CD4-positive, alpha-beta T cell treated with Interleukin-21 for 1 hour (primary cell): ENCODE measurements at places on chromosomes 11 and 22.

- DNase-seq: no peak
These were observed 61.6 kb downstream of the C22orf31 start for GRCh38 chr22:28999919-29000556.

GRCh38 chr22:47201186-47201995 is 438.9 kb downstream of the TBC1D22A start:
- DNase-seq: no peak

GRCh38 chr11:107777110-107777509 is 65.3 kb upstream of the SLN start:
- no peak for DNase-seq

- DNase-seq: no peak
These were observed 26.9 kb downstream of the APOBEC3H start for GRCh38 chr22:39123751-39124581.

GRCh38 chr11:78170874-78171549 is 17.4 kb downstream of the KCTD21 start:
- no peak for DNase-seq

- peak; percentile 77 for DNase-seq
These were observed 87.4 kb upstream of the ARHGAP32 start for GRCh38 chr11:129279326-129280026.

DNA sequence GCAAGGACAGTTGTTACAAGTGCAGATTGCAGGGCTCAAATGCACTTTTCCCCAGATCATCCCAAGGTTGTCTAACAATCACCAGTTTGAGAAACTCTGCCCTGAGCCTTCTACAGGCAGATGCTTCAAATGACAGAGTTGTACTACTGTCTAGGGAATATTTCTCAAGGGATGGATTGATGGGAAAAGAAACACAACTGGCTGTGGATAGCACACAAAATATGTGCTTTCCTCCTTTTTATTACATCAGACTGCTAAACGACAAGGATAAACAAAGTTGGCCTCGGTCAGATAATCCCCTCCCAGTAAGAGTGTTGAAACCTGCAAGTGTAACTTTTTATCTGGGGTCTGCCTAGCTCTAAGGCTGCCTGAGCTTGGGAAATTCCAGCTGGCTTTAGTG is 46.6 kb upstream of the SORL1-AS1 start:
- no peak for DNase-seq

GRCh38 chr11:57547854-57548377 is 10.5 kb downstream of the SMTNL1 start:
- no peak for DNase-seq

DNA sequence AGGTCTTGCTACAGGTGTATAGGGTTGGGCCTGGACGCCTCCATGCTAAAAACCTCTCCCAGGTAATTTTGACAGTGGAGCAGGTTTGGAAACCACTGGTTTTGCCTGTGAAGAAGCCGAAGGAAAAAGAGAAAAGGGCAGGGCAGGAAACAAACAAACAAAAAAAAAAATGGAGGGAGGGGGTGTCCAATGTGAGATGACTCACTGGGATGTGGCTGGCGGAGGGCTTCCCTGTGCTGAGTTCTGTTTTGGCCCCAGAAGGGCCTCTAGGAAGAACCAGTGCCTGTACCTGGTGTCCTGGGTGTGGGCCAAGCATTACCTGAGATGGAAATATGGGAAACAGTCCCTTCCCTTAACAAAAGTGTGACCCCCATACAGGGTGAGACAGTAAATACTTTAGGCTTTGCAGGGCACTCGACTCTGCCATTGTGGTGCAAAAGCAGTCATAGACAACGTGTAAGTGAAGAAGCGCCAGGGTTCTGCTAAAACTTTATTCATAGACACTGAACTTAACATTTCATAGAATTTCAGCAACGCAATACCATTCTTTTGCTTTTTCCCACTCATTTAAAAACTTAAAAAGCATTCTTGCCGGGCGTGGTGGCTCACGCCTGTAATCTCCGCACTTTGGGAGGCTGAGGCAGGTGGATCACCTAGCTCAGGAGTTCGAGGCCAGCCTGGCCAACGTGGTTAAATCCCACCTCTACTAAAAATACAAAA is 9.5 kb upstream of the DGKZ start:
- DNase-seq: no peak

DNA sequence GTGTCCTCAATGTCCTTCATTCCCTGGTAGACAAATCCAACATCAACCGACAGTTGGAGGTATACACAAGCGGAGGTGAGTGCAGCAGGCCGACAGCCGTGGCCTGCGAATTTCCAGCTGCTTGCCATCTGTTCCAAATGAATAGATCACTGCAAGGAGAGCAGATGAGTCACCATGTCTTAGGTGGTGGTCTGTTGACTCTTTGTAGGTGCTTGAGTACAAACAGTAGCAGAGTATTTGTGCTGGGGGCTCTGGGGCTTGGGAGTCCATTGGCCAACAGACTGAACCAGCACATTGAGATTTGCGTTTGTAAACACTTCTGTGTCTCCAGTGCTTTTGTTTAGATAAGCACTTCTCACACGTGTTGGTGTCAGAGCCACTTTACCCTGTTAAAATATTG is 21.1 kb downstream of the EIF3L start:
- DNase-seq: no peak

DNA sequence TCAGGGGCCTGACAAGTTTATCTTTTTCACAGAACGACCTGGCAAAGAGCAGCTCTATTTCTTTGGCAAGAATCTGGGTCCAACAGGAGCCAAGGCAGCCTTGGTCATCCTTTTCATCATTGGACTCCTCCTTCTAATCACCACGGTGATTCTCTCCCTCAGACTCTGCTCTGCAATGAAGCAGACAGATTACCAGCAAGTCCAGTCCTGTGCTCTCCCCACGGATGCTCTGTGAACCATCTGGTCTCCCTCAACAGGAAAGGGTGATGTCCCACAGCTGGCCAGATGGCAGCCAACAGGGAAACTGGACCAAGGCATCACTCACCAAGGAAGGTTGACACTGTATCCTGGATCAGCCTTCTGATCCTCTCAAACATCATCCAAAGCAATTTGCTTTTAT is 17.0 kb upstream of the PANX1 start:
- DNase-seq: no peak

- DNase-seq: no peak
These were observed 938.9 kb upstream of the TENM4 start for GRCh38 chr11:80379620-80380278.

DNA sequence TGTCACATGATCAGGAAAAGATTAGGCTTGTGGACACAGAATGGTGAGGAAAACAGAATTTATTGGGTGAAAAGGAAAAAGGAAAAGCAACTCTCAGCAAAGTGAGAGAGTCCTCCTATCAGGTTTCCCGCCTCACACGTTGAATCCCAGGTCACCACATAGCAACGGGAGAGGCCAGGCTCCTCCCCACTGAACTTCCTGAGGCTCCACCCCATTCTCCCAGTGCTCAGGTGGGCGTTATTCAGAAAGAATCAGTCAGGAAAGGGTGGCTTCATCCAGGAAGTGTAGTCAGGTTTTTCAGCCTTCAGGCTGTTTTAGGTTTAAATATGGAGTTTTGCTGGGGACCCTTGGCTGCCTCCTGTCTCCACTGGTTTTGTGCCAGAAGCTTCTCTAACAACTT is 66.9 kb downstream of the SPON1 start:
- no peak for DNase-seq

GRCh38 chr11:90208857-90209256 is 14.0 kb downstream of the CHORDC1 start:
- no peak for DNase-seq

DNA sequence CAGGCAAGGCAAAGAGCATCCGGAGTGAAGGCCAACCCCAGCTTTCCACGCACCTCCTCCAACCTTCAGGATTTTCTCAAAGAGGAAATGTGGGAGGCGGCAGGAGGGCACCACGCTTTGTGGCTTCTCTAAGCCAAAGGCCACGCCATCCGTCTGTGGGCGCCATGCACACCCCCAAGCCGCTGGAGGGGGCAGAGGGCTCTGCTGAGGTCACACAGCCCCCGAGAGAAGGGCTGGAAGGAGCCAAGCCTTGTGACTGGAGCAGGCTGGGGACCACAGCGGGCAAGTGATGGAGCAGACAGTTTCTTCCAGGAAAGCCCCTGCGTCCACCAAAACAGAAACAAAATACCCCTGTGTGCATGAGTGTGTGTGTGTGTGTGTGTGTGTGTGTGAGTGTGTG is 527.4 kb downstream of the BRD1 start:
- no peak for DNase-seq

DNA sequence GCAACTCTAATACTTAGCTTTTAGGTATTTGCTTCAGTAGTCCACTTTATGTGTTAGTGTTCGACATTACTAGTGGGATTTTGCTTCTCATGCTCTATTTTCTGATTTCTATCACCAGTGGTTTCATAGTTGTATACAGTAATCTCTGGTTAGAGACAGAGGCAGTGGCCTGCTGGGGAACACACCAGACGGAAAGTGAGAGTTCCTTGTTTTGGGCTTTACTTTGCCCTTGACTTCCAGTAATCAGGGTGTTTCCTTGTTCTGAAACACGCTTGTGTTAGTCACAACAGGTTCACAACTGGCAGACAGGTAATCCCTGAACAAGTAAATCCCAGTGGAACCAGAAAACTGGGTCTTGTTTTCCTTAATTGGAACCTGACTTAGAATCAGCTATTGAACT is 56.0 kb downstream of the PACS1 start:
- peak; percentile 41 for DNase-seq

DNA sequence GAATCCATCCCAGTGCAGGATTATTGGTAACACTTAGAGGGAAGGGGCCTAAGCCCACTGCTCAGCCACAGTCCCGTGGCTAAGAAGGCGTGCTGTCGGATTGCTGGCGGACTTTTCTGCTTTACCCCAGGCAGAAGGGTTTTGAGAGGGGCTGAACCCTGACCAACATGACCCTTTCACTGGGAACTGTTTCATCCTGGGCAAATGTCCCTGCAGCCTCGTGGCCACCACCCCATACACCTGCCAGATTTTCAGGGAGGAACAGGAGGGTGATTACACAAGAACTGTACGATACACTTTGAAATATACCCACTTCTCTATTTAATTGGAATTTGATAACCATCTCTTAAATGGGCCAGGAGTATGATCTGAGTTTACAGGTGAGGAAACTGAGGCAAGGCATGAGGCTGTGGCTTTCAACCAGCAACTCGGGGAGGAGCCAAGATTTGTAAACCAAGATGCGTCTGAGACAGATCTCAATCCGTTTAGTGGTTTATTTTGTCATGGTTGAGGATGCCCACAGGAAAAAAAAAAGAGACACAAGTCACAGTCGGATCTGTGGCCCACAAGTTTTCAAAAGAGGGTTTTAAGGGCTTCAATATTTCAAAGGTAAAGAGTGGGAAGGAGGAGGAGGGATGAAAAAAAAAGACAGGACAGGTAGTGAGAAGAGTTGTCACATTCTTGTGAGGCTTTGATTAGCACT is 6.1 kb upstream of the APOL3 start:
- no peak for DNase-seq

- DNase-seq: no peak
These were observed 20.4 kb downstream of the CDPF1 start for GRCh38 chr22:46229701-46230100.

- no peak for DNase-seq
These were observed 11.2 kb upstream of the UPK3A start for GRCh38 chr22:45273452-45274075.

DNA sequence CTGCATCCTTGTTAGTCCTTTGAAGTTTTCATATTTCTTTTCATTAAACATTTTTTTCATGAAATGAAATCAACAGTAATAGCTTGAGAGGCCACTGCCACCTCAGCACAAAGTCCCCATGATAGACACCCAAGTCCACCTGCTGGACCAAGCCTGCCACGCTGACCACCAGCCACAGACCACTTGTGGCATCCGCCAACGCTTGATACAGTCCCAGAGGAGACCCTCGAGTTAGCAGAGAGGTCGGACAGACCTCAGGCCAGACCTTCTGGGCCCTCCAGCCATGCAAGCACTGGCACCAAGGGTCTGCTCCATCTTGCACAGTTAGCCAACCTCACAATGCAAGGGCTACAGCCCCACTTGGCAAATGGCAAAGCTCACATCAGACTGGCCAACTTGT is 91.8 kb upstream of the RTL6 start:
- no peak for DNase-seq

DNA sequence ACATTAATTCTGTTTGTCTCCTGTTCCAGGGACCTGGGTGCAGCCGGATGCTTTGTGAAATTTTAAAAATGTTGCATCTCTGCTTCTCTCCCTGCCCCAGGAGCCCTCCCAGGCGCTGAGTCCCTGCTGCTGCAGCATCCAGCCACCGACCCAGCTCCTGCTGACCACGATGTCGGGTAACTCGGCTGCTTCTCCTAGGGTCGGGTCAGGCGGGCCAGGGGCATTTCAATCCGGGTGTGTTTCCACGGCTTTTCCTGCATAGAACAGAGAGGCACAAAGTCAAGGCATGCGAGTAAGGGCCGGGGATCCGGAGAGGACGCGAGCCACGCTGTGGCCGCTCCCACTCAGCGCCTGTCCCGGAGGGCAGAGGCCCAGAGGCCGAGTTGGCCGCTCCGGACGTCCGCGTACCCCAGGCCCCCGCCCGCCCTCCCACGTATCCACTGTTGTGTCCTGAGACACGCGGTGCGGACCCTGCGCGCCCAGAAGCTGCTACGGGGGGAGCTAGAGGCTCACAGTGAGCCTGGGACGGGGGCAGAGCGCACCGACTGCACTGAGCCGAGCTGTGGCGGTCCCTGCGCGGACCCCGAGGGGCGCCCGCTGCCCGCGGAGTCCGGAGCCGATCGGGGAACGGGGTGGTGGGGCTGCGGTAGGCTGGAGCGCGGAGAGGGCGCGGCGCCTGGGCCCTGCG is at the start of gene POU2AF3:
Gene POU2AF3 (plus strand): TSS at position 134 of the 688 bp plus-strand sequence. CDS start 36 bp downstream, at position 170.
- DNase-seq: no peak

GRCh38 chr11:43747130-43747802 is 66.7 kb downstream of the HSD17B12 start:
- no peak for DNase-seq

DNA sequence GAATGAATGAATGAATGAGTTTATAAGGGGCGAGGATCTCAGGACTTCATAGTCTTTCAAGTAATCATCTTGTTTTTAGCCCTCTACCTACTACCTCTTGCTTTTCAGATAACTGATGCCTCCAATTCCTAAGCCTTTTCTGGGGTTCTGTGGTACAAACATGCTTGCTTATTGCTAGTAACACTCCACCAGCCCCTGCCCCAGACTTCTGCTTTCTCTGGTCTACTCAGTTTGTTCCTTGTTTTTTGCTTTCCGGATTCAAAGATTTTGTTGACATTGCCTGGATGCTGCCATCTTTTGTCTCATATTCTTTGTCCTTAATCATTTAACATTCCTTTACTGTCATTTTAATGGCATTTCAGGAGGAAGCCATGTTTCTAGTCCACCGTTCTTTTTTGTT is 8.9 kb upstream of the TMEM9B start:
- no peak for DNase-seq

DNA sequence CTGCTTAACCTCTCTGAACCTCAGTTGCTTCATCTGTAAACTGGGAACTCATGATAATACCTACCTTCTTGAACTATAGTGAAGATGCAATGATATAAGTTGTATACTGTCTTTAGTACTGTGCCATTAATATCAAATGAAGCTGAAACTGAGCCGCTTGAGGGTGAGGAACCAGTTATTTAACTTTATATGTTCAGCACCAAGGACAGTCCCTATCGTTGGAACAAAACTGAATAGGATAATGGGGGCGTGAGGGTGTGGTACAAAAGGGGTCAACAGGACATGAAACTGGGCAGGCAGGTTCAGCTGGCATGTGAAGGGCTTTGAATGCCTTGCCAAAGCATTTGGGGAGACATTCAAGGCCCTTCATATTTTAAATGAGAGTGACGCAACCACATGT is 112.6 kb downstream of the C11orf91 start:
- DNase-seq: no peak

GRCh38 chr11:70539360-70540095 is 141.2 kb downstream of the CTTN start:
- DNase-seq: no peak

GRCh38 chr11:9015677-9016076 is 11.9 kb upstream of the NRIP3 start:
- DNase-seq: peak; percentile 70

GRCh38 chr11:41660585-41660984 is 201.1 kb upstream of the LRRC4C start:
- DNase-seq: no peak
